Thoracic aorta (tissue), 2 donors: ENCODE measurements at places on chromosomes 7 and 10. TPM values are rescaled to one million over a fixed set of nuclear protein-coding genes. Genes with fewer than 3 reads are reported as not detected.

DNA sequence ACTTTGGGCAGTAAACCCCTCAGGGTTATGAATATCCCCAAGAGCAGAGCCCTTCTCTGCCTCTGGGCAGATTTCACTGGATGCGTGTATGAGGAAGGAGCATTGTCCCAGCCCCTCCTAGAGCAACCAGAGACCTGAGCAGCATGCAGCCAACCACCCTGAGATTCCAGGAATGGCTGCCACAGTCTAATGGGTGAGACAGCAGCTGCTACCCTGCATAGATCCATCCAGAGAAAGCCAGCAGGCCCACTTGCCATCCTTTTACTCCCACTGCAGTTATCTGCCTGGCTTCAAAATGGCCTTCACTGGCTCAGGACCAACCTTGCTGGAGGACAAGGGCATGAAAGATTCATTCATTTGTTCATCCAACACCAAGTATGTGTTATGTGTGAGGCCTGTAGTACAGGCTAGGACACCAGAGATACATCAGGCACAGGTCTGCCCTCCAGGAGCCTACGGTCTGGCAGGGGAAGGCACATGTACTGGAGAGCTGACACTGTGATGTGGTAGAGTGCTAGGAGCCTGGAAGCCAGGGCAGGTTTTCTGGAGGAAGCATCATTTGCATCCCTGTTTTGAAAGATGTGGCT is 26.2 kb upstream of the C10orf105 start:
- no peaks in the 10 kb centered on the region for H3K27me3 ChIP-seq
- H3K36me3 ChIP-seq = peaks cover 4% of the 10 kb centered on the region
- DNase-seq = no peak
- H3K27ac ChIP-seq = no peak overlapping the region

DNA sequence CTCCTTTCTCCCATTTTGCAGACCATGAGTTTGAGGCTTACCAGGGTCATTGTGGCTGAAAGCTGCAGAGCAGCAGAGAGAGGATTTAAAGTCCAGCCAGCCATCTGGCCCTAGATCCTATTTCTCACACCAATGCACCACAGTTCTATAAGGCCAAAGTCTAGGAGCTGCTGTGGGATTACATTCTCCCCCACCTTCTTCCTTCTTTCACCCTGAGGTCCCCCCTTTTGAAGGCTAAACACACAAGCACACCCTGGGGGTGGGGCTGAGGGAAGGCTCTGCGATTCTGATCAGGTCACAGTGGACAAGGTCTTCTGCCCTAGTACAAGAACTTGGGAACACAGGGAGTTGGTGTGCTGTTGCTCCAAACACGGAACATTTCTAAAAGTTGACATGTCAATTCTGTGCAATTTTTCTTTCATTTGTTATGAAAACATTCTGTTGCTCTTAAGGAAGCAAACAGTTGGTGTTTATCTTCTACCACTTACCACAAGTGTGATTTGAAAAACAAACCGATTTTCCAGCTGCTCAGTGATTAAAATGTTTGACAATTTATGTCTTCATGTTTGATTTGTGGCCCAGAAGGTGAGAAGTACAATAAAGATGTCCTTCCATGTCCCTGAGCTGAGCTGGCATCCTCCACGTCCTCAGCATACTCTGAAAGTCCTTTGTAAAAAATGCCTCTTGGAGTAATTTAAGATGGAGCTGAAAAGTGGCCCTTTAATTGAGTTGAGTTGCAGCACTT is 271.6 kb upstream of the PPP2R2D start:
- no peak overlapping the region for H3K27ac ChIP-seq
- H3K4me1 ChIP-seq = no peaks in the 10 kb centered on the region
- no peaks in the 10 kb centered on the region for H3K36me3 ChIP-seq
- no peak overlapping the region for H3K4me3 ChIP-seq
- no peaks in the 10 kb centered on the region for H3K27me3 ChIP-seq
- no peak for DNase-seq

- no peaks in the 10 kb centered on the region for H3K27me3 ChIP-seq
- peaks cover 16% of the 10 kb centered on the region for H3K36me3 ChIP-seq
- H3K4me1 ChIP-seq = no peaks in the 10 kb centered on the region
- no peak overlapping the region for H3K4me3 ChIP-seq
- DNase-seq = no peak
These were observed 24.7 kb upstream of the AMZ1 start for GRCh38 chr7:2663121-2663886.

DNA sequence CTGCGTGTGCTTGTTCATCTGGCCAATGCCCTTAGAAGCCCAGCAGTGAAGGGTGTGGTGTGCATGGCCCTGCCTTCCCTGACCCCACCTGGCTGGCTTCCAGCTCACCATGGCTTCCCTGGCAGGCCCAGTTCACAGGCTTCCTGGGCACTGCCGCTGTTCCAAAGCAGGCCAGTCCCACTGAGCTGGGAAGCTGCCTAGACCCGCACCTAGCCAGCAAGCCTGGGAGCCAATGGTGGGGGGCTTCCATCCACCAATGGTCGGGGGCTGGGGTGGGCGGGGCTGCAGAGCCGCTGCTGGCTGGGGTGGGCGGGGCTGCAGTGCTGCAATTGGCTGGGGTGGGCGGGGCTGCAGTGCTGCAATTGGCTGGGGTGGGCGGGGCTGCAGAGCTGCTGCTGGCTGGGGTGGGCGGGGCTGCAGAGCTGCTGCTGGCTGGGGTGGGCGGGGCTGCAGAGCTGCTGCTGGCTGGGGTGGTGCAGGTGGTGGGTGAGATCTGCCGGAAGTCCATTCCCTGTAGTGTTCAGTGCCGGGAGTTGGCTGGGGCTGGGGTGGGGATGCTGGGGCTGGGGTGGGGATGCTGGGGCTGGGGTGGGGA is 12.4 kb downstream of the CALY start:
- no peak overlapping the region for H3K27ac ChIP-seq
- H3K4me1 ChIP-seq = peaks cover 9% of the 10 kb centered on the region
- no peaks in the 10 kb centered on the region for H3K36me3 ChIP-seq
- peaks cover 25% of the 10 kb centered on the region for H3K27me3 ChIP-seq

DNA sequence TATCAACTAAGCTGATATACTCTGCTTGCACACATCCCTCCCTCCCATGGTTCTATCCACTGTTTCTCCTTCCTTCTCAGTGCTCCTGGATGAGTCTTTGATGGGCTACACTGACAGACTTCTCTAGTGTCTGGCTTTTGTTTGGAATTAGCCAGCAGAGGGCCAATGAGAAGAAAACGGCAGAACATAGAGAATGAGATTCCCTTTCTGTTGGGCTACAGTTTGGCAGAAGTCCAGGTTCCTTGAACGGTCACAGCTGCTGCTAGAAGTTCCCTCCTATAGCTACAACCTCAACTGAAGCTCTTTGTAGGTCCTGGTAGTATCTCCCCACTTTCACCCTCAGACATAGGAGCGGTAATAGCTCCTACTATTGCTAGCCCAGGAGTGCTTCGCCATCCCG is 251.1 kb upstream of the LRRN3 start:
- no peaks in the 10 kb centered on the region for H3K4me1 ChIP-seq
- H3K36me3 ChIP-seq = no peaks in the 10 kb centered on the region
- H3K27me3 ChIP-seq = no peaks in the 10 kb centered on the region
- H3K27ac ChIP-seq = no peak overlapping the region
- no peak for DNase-seq

DNA sequence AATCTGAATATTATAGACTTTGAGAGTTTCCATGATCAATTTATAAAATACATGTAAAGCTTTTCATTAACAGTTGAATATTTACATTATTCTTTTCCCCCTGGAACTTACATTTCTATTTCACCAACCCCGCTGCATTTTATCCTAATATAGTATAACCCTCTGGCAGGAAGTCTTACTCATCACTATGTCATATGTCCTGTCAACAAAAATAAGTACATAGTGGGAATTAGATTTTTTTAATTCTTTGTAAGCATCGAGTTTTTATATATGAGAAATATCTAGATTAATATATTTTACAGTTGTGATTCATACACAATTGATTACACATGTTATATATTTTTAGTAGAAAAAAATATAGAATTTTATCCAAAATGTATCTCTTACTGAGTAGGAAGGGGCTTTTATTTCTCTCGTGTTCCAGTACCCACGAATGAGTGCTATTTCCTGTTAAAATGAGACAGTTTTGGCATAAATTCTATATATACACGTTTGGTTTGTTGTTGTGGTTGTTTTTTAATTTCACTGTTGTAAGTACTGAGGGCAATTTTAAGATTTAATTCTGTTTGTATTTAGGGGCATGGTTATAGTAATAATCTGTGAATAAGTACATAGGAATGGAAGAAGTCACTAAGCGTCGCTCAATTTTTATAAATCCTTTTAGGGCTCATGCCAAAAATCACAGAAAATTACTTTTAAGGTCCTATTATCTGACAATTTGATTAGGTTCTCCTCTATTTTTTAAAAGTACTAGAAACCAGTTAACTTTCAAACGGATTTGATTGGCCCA is 87.1 kb downstream of the HECW1 start:
- H3K27me3 ChIP-seq = no peaks in the 10 kb centered on the region
- no peaks in the 10 kb centered on the region for H3K4me1 ChIP-seq
- no peaks in the 10 kb centered on the region for H3K36me3 ChIP-seq
- no peak for DNase-seq

- DNase-seq = no peak
- no peaks in the 10 kb centered on the region for H3K36me3 ChIP-seq
- H3K4me3 ChIP-seq = no peak overlapping the region
- no peaks in the 10 kb centered on the region for H3K4me1 ChIP-seq
These were observed 209.0 kb downstream of the LRMDA start for GRCh38 chr10:75640381-75640780.

DNA sequence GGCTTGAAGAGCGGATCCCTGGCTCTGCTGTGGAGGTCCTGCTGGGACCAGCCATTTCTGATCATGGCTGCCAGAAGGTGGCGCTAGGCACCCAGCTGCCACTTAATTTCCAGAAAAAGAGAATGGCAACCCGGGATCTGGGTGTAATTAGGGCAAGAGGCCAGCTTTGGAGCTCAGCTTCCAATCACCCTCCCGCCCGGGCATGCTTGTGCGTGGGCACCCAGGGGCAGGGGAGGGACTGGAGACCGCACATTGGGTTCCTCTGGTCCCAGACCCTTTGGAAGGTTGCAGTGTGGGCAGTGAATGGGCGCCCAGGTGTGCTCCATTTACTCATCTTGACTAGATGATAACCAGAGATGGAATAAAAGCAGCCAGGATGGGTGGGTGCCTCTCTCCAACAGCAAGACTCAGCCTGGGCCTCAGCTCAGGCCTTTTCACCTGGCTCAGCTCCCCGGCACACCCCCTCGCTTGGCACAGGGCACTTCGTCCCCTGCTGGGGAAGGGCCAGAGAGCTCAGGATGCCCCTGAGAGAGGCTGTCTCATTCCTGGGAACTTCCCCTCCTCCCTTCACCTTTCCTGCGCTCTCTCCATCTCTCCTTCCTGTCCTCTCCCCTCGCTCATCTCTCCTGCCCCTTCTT is 14.7 kb downstream of the FAM241B start:
- no peaks in the 10 kb centered on the region for H3K36me3 ChIP-seq
- H3K4me1 ChIP-seq = no peaks in the 10 kb centered on the region
- no peak for DNase-seq
- H3K27me3 ChIP-seq = no peaks in the 10 kb centered on the region
- no peak overlapping the region for H3K27ac ChIP-seq

DNA sequence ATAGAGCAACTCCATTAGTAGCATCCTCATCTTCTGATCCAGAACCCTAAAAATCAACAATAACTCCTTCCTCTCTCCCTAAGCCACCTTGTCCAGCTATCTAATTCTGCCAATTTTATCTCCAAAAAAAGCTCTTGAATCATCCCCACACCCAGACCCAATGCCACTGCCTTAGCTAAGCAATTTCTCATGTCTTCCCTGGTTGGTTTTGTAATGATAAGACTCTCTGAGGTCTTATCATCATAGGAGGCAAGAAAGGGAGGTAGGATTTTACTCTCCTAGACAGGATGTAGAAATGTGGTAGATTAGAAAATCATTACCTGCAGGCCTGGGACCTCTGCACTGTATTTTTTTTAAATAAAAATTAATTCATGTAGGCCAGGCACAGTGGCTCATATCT is 283.5 kb upstream of the NEBL start:
- H3K27ac ChIP-seq = no peak overlapping the region
- H3K4me3 ChIP-seq = no peak overlapping the region
- no peak for DNase-seq
- H3K4me1 ChIP-seq = no peaks in the 10 kb centered on the region
- no peaks in the 10 kb centered on the region for H3K27me3 ChIP-seq
- no peaks in the 10 kb centered on the region for H3K36me3 ChIP-seq

- no peaks in the 10 kb centered on the region for H3K36me3 ChIP-seq
- DNase-seq = no peak
- no peak overlapping the region for H3K27ac ChIP-seq
- H3K4me3 ChIP-seq = no peak overlapping the region
- H3K27me3 ChIP-seq = no peaks in the 10 kb centered on the region
These were observed 64.9 kb upstream of the PALS2 start for GRCh38 chr7:24508316-24508715.

DNA sequence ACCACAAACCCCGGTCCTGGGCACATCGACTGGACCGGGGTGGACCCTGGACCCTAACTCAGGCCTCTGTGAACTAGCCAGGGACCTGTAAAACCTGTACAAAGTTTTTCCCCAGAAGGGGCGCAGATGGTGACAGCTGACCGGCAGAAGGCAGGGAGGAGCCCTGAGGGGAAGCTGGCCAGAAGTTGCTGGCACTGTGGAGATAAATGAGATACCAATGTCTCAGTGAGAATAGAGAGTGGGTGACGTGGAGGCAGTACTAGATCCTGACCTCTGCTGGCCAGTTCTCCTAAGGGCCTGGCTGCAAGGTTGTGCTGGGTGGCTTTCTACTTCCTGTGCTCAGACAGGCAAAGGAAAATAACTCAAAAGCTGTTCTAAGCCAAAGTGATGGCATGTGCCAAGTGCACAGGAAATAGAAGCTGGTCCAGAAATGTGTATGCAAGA is 10.6 kb upstream of the TSPAN14 start:
- no peaks in the 10 kb centered on the region for H3K4me1 ChIP-seq
- H3K27ac ChIP-seq = no peak overlapping the region
- no peak overlapping the region for H3K4me3 ChIP-seq
- no peaks in the 10 kb centered on the region for H3K27me3 ChIP-seq
- no peak for DNase-seq

DNA sequence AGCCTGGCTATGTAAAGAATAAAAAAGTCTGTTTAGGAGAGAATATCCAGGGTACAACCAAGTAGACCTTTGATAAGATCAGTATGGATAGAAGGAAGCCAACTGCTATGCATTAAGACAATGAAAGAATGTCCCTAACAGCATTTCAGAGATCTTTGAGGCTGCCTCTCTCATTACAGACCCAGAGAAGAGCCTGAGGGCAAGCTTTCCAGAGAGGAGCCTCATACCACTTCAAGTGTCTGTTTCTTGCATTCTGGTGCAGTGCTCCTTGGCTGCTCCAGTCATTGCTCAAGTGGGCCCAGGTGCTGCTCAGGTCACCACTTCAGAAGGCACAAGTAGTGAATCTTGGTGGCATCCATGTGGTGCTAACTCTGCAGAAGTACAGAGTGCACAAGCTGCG is 514.0 kb downstream of the PLXDC2 start:
- no peaks in the 10 kb centered on the region for H3K27me3 ChIP-seq
- H3K27ac ChIP-seq = no peak overlapping the region
- no peaks in the 10 kb centered on the region for H3K36me3 ChIP-seq
- H3K4me3 ChIP-seq = no peak overlapping the region
- DNase-seq = no peak
- no peaks in the 10 kb centered on the region for H3K4me1 ChIP-seq

GRCh38 chr10:80664071-80664680 is 126.5 kb downstream of the SH2D4B start:
- DNase-seq = peak; percentile 5
- H3K4me3 ChIP-seq = no peak overlapping the region
- no peaks in the 10 kb centered on the region for H3K27me3 ChIP-seq
- no peaks in the 10 kb centered on the region for H3K36me3 ChIP-seq

- no peaks in the 10 kb centered on the region for H3K27me3 ChIP-seq
- no peak overlapping the region for H3K4me3 ChIP-seq
- no peaks in the 10 kb centered on the region for H3K36me3 ChIP-seq
- peaks cover 81% of the 10 kb centered on the region for H3K4me1 ChIP-seq
These were observed 174.2 kb upstream of the ZNF32 start for GRCh38 chr10:43822631-43823580.

NACAD gene
- 10.8 TPM for total RNA-seq

TRIL gene
- total RNA-seq = 0.49 TPM
